ENCODE measurements at places on chromosomes 4 and X.

DNA sequence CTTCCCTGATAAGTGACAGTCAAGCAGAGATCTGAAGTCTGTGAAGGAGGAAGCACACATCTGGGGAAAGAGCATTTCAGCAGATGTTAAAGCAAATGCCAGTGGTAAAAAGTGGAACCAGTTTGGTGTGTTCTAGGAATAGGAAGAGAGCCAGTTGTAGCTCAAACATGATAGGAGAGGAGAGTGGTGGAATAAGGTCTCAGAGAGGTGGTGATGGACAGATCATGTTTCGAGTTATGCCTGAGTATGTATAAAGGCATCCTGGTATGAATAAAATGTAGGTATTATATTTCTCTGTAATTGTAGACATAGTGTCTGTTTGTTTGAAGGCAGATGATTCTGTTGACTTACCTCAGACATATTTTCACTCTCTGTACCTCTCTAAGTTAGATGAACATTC is 89.1 kb downstream of the LARP7 start:
- DNase-seq = no peak

- DNase-seq = peak; percentile 69
Measured at GRCh38 chrX:104136241-104137019, 20.4 kb downstream of the SLC25A53 start.

DNA sequence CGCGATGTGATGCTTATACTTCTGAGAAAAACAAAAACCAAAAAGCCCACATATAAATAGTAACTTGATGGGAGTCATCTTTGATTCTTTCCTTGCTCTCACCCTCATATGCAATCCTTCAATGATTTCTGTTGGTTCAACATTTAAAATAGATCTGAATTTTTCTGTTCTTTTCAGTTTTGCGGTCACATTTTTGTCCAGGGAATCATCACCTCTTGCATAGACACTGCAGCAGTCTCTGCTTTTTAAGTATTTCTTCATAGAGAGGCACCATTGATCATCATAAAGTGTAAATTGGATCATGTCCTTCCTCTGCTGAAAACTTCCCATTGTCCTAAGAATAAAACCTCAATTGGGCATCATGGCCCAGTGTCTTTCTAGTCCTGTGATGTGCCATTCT is 81.1 kb upstream of the SLC4A4 start:
- DNase-seq = no peak

DNA sequence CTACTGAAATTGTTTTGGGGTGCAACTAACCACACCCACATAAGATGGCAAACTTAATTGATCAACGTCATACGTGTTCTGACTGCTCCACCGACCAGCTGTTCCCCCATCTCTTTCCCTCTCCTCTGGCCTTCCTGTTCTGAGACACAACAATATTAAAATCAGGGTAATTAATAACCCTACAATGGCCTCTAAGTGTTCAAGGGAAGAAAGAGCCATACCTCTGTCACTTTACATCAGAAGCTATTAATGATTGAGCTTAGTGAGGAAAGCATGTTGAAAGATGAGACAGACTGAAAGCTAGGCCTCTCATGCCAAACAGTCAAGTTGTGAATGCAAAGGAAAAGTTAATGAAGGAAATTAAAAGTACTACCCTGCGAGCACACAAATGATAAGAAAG is 173.9 kb upstream of the FTHL17 start:
- no peak for DNase-seq

DNA sequence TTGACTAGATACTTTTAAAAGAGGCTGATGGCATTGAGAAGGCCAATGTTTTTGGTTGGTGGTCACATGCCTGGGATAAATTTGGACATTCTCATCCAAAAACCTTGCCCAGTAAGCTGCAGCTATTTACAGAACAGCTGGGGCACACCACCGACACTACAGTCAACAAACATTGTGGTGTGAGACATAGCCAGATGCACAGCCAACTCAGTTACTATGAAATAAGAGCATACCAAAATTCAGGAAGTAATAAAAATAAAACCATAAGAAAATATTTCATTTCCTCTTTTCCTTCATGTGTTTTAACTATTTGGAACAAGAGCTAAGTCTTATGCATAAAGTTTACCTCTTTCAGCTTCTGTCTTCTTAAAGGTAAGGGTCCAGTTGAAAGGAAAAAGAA is 8.8 kb downstream of the PPM1K start:
- DNase-seq = no peak

GRCh38 chr4:1329408-1330371 is 17.3 kb upstream of the UVSSA start:
- DNase-seq = no peak

GRCh38 chr4:17562157-17562556 is 14.8 kb upstream of the LAP3 start:
- DNase-seq = no peak

DNA sequence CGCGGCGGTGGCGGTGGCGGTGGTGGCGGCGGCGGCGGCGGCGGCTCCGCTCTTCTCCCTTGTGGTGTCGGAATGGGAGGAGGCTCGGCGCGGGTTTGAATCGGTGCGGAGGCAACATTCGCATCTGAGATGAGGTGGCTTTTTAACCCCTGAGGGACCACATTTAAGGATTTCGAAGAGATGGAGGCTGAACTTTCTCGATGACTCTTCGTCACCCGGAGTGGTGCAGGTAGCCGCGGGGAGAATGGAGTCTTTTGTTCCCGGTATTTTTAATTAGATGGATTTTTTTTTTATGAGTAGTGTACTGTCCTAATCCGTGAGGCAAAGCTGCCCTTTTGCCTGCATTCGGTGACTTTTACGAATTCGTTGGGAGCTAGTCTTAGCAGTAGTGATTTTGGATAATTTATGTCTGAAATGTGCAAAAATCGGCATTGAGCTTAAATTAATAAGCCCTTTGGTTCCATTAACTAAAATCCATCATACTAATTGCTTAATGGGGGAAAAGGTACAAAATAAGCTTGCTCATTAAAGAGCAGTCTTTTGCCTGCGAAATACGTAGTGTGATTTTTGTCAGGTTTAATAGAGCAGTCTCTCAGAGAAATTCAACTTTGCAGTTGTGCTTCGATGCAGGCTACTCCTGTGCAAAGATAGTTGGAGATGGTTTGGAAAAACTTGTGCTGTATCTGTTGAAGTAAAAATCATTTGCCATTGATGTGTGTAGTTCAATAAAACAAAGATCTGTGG is 206.2 kb downstream of the TENM3 start:
- DNase-seq = peak; percentile 19

GRCh38 chr4:23060776-23061175 is 368.0 kb downstream of the GBA3 start:
- DNase-seq = peak; percentile 8

GRCh38 chr4:43113196-43113595 is 220.7 kb downstream of the GRXCR1 start:
- DNase-seq = no peak

GRCh38 chrX:21975812-21976211 is 35.3 kb downstream of the SMS start:
- DNase-seq = no peak

DNA sequence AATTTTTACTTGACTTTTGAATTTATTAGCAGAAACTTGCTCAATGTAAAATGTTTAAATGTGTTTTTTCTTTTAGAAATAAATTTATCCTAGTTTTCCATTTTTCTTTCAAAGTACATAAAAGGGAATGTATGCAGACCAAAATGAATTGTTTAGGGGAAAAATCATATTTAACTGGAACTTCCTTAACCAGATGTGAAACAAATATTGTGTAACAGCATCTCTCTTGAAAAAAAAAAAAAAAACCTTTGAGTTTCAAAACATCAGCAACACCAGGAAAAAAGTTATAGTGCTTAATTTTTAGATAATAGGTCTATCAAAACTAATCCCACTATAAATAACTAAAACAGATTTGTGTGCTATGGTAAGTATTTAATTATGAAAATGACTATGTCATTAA is 14.5 kb upstream of the CCNA2 start:
- DNase-seq = no peak

DNA sequence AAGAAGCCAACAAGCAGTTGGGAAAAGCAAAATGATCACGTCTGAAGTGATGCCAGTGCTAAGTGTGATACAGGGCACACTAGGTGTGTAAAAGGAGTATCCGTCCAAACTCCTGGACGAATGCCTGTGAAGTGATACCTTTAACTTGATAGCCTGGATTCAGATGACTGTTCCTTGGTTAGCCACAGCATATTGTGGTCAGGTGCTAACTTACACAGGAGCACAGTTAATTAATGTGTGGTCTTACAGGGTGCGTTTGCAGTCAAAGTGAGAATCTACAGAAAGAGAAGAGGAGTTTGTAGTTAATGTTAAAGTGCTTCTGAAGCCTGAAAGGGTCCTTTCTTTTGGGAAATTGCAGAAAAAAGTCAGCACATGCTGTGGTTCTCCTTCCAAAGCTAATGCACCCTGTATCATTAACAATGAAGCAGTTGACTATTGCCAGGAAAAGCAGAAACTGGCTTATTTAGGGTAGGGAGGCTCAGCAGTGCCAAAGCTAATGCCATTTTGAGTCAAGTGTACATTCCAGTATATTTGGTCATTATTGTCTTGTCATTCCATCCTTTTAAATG is 61.1 kb downstream of the DCLK2 start:
- DNase-seq = no peak

- no peak for DNase-seq
Measured at GRCh38 chr4:170080496-170080895, 9.3 kb downstream of the AADAT start.

- DNase-seq = peak; percentile 0
Measured at GRCh38 chrX:57528670-57529255, 63.0 kb upstream of the ZXDB start.

DNA sequence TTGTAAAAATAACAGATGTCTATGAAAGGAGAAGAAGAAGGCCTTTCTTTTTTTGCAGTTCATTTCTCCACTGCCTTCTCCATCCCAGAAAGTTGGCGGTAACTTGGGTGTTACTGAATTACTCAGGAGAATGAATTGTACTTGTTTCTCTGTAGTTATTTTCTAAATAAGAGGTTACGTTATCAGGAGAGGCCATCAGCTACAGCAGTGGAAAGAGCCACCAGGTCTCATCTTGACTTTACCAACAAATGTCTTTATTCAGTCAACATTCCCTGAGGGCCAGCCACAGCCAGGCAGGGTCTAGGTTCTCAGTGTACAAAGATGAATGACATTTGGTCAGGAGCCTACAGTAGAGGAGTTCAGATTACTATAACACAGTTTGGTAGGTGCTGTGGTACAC is 8.1 kb downstream of the HADH start:
- DNase-seq = no peak

DNA sequence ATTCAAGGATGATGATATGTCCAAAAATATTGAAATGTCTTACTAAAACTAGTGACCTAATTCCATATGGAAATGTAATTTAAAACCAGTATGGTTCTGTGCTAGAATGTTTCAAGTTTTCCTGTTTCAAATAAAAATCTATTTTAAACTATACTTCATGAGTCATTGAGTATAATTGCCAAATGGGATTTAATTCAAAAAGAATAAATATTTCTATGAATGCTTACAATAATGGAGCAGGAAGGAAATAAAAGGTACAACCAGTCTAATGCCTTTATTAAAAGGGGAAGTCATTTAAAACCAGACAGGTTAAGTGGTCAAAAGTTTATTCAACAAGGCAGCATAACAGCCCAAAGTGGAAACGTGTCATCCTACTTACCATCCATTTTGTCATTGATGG is 2347.1 kb downstream of the PCDH7 start:
- DNase-seq = no peak

GRCh38 chrX:130212371-130212770 is 40.6 kb downstream of the RAB33A start:
- no peak for DNase-seq

DNA sequence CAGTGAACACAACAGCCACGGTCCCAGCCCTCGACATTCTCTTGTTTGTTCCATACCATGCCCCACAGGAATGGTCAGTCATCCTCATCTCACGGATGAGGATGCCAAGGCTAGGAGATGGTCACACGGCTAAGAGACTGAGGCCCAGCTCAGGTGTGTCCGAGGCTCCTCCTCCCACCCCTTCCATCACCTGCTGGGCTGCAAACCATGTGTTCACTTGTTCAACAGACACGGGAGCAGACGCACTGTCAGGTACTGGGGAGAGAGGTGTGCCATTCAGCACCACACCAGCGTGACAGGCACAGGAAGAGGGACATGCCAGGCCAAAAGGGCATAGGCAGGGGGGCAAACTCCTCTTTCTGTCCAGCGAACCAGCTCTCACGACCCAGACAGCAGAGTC is 45.9 kb downstream of the ABLIM2 start:
- peak; percentile 29 for DNase-seq

DNA sequence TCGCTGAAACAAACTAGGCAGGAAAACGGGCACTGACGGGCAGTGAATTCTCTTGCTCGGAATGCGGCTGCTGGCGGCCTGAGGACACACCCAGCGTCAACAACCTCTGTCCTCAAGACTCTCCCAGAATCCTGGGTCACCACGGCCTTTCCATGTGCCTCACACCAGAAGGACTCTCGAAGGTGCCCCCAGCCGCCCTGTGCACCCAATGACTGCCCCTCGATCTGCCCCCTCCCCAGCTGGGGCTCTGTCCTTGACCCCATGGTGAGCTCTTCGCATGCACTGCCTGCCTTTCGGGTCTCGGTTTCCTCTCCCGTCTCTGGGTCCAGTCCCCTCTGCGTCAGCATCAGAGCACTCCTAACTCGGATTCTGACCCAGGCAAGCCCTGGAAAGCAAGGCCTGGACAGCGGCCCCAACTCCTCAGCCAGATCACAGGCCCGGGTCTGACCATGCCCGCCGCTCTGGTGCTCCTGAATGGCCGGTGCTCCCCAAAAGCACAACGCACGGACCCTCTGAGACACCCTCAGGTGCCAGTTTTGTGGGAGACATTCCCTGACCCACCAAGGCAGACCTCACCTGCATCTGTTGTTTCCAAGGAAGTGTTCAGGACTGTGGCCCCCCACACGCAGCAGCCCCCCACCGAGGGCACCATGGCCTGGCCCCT is 56.0 kb downstream of the ACOX3 start:
- no peak for DNase-seq

- DNase-seq = no peak
Measured at GRCh38 chrX:12263211-12263610, 124.9 kb downstream of the FRMPD4 start.

GRCh38 chr4:57116245-57116644 is 6.1 kb upstream of the IGFBP7 start:
- DNase-seq = no peak

GRCh38 chr4:53912766-53913497 is 151.5 kb downstream of the CHIC2 start:
- no peak for DNase-seq

GRCh38 chrX:2471641-2472040 is 29.1 kb downstream of the DHRSX start:
- DNase-seq = no peak

- no peak for DNase-seq
Measured at GRCh38 chr4:2101346-2102044, 42.4 kb downstream of the NAT8L start.

DNA sequence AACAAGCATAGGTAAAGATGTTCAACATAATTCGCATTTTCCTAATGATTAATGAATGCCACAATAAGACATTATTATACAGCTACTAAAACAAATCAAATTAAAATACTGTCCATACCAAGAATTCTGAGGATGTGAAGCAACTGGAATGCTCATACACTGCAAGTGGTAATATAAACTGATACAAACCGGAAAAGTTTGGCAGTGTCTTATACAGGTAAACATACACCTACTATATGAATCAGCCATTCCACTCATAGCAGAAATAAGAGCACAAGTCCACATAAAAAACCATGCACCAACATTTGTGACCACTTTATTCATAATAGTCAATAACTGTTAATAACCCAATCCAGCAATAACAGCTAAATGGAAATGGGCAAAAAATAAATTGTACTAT is 79.3 kb downstream of the FBXW7 start:
- DNase-seq = no peak

GRCh38 chr4:71473541-71474240 is 134.9 kb downstream of the SLC4A4 start:
- DNase-seq = no peak

All from small intestine (tissue), 16 donors.